ENCODE measurements at places on chromosomes 3 and 15. TPM values are rescaled to one million over a fixed set of nuclear protein-coding genes. Genes with fewer than 3 reads are reported as not detected.

- no peak overlapping the region for H3K4me3 ChIP-seq
- H3K27ac ChIP-seq = no peak overlapping the region
- no peaks in the 10 kb centered on the region for H3K27me3 ChIP-seq
- H3K4me1 ChIP-seq = no peaks in the 10 kb centered on the region
- H3K36me3 ChIP-seq = no peaks in the 10 kb centered on the region
These were observed 15.7 kb upstream of the LRRC58 start for GRCh38 chr3:120364821-120365220.

GRCh38 chr3:54573858-54574257 lies 354.0 kb downstream of the LRTM1 start:
- no peaks in the 10 kb centered on the region for H3K36me3 ChIP-seq
- H3K27ac ChIP-seq = no peak overlapping the region
- DNase-seq = no peak
- no peaks in the 10 kb centered on the region for H3K27me3 ChIP-seq

GRCh38 chr3:182424006-182424405 lies 369.3 kb upstream of the ATP11B start:
- no peaks in the 10 kb centered on the region for H3K27me3 ChIP-seq
- no peaks in the 10 kb centered on the region for H3K36me3 ChIP-seq
- no peaks in the 10 kb centered on the region for H3K4me1 ChIP-seq

Gene PLCL2
- 25.9 TPM for polyA plus RNA-seq

Gene EAF2
- polyA plus RNA-seq = 6.4 TPM

Gene KCNH8
- polyA plus RNA-seq = 2.1 TPM

Gene CCDC33
- polyA plus RNA-seq = 0.30 TPM

Gene CCR3
- polyA plus RNA-seq = 0.07 TPM
